Activated gamma-delta T cell treated with Interleukin-2 at 50 U/mL for 16 hours (primary cell): ENCODE measurements at places on chromosomes 3 and 15.

- DNase-seq, result no peak
Observed at GRCh38 chr3:2889736-2890135, 220.4 kb downstream of the IL5RA start.

- DNase-seq, result no peak
Observed at GRCh38 chr15:26781816-26782215, 8.9 kb upstream of the GABRB3 start.

GRCh38 chr15:57461541-57461940 lies 85.2 kb downstream of the CGNL1 start:
- no peak for DNase-seq

DNA sequence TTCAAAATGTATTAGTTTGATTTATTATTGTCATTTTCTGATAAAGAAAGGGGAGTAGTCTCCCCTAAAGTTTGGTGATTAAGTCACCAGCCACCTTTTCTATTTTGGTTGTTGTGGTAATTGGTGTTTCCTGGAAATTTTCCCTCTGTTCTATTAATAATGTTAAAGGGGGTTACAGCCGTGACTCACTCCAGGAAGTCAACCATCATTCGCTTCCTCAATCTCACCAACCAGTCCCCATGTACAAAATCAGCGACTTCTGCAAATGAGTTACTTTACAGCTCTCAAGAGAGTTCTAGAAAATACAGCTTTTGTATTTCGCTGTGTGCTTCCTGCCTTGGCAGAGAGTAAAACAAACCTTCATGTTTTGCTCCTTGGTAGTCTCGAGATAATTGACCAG lies 285.1 kb downstream of the LPP start:
- DNase-seq, result peak; percentile 27

- DNase-seq, result no peak
Observed at GRCh38 chr3:171267104-171267503, 193.1 kb downstream of the TNIK start.

DNA sequence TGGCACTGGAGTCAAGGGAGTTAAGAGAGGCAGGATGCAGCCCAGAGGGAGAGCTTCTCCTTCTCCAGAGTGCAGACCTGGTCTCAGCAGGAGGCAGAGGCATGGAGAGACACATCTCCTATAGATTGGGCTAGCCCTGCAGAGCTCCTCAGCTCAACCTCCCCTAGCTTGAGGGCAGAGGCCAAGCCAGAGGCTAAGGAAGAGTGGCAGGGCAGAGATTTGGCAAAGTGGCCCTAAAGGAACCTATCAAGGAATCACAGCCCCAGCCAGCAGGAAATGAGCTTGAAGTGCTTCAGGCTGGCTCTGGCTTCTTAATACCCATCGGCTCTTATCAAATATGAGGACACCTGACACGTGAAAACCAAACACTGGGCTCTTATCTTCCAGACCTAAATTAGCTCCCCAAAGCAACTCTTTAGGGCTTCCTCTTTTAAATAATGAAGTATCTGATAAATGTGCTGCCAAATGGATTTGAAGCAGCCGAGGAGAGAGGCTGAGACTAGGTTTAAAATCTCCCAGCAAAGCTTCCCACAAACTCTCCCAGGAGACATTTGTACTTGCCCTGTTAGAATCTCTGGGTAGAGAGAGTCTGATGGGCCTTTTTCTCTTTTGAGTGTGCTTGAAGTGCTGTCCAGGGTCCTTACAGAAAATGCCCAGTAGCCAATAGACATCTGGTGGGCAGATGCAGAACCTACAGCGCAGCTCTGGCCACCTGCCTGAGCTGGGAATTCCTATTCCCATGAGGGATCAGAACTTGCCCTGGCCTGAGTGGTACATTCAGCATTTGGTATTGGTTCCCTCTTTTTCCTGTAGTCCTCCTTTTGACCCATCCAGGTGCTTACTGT lies 271.4 kb downstream of the CLSTN2 start:
- no peak for DNase-seq
